ENCODE measurements at places on chromosomes 2 and 18.

DNA sequence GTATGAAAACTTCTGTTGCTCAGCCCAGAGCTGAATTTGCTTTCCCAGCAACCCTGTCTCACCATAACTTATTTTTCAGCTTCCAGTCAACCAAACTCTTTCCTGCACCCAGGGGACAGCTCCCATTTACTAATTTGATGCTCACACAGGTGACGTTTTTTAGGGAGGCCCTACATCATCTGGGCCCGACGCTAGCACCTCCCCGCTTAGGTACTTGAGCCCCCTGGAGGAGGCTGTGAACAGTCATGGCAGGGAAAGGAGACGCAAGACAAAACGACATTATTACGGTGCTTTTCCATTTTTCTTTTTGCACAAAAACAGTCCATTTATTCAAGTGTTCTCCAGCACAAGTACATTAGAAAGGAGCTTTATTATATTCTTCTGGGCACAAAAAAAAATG lies 59.2 kb upstream of the POMC start:
- DNase-seq: no peak

DNA sequence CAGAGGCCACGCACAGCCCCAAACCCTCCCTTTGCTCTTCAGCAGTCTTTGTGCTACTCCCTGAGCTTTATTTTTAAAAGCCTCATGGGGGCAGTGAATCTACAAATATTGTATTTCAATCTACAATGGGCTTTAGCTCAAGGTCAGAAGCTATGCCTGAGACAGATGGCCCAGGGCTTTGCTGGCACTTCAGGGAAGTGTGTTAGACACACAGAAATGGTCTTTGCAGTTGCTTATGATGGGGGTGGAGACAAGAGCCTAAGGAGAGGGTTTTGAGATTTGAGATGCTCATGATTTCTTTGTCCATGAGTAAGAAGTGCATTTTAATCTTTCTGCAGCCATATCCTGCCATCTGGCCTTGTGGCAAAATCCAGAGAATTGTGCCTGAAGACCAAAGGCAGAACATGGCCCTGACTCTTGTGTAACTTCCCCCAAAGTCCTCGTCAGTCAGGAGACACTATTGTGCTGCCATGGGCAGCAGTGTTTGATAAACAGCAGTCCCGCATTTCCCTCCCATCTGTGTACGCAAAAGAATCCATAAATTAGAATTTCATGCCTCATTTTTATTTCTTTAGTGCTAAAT lies 92.6 kb downstream of the VAPA start:
- no peak for DNase-seq

DNA sequence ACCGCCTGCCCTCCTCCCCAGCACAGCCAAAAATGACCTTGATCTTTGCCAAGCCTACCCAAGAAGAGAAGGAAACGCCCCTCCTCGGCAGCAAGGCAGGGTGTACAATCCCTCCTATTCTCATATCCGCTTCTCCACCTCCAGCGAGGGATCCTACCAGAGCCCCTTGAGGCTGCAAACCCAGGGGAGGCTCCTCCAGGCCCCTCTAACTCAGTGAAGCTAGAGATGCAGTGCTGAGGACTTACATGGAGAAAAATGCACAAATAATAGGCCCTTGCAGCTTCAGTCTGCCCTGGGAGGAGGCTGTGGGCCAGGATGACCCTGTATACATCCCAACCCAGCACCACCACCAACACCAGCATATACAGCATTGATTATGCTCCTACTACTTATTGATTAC lies 46.9 kb upstream of the POMC start:
- no peak for DNase-seq

DNA sequence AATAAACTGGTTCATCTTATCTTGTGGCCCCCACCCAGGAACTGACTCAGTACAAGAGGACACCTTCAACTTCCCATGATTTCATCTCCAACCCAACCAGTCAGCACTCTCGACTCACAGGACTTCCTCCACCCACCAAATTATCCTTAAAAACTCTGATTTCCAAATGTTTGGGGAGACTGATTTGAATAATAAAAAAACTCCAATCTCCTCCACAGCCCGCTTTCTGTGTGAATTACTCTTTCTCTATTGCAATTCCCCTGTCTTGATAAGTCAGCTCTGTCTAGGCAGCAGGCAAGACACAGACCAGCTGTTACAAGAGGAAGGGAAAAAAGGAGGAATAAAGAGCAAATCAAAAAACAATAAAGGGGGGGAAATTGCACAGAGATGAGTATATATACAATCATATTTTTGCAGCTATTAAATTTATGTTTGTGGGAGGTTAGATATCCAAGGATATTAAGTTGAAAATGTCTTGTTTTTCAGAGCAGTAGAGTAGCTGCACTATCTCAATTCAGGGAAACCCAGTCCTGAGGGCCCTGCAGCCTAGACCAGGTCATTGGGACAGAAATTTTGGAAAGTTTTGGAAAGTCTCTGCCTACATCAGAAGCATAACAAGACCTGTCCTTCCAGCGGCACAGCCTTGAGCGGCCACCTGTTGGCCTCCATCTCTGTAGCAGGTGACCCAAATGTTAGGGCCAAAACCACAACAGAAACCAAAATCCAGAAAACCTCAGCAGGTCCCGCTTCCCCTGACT lies 32.8 kb upstream of the SIGLEC15 start:
- no peak for DNase-seq

- DNase-seq: no peak
Measured at GRCh38 chr2:449246-450067, 161.6 kb upstream of the ALKAL2 start.

DNA sequence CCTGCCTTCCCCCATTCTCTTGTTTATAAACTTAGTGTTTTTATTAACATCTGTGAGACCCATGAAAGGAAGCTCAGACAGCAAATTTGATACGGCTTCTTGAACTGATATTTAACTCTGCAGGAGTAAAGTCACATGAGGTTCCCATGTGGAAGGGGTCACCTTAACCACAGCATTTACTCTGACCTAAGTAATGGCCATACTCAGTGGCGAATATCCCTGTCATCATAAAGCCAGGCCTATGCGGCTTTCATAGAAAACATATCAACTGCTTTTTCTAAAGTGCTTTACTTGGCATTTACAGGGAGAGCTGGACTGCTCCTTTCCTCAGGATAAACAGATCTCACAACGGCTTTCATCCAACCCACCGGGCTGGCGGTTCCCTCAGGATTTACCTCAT lies 9.0 kb downstream of the REG1A start:
- DNase-seq: no peak

DNA sequence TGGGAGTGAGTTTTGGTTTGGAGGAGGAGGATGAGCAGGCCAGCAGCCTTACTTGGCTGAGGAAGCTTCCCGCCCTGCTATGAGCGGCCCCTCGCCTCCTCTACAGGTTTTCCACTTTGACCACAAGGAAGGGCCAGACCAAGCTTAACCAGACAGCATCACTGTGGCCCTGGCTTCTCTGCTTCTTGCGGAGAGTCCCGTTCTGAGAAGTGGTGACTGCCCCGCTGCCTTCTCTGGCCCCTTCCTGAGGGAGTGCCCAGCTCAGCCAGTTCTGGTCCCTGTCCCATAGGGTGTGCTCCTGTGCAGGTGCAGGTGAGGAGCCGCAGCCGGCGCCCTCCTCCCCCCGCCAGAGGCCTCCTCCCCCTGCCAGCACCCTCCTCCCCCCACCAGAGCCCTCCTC lies 101.0 kb downstream of the FAM210A start:
- DNase-seq: no peak

GRCh38 chr2:22454826-22455485 lies 930.0 kb upstream of the KLHL29 start:
- no peak for DNase-seq

DNA sequence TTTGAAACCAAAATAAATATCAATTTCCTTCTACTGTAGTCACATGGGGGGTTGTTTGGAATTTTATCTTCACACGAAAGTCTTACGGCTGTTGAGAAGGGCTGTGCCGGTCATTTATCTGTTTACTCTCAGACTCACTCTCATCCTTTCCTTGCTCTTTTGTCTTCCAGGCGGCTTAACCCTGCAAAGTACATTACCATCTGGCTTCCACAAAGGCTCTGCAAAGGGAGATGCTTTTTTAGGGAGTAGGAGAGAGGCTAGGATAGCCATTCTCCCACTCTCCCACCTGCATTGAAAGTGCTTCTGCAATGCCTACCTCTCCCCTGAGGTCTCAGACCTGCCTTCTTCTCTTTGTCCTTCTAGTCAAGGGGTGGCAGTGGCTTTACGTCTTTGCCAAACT lies 247.6 kb downstream of the MEIS1 start:
- DNase-seq: no peak

DNA sequence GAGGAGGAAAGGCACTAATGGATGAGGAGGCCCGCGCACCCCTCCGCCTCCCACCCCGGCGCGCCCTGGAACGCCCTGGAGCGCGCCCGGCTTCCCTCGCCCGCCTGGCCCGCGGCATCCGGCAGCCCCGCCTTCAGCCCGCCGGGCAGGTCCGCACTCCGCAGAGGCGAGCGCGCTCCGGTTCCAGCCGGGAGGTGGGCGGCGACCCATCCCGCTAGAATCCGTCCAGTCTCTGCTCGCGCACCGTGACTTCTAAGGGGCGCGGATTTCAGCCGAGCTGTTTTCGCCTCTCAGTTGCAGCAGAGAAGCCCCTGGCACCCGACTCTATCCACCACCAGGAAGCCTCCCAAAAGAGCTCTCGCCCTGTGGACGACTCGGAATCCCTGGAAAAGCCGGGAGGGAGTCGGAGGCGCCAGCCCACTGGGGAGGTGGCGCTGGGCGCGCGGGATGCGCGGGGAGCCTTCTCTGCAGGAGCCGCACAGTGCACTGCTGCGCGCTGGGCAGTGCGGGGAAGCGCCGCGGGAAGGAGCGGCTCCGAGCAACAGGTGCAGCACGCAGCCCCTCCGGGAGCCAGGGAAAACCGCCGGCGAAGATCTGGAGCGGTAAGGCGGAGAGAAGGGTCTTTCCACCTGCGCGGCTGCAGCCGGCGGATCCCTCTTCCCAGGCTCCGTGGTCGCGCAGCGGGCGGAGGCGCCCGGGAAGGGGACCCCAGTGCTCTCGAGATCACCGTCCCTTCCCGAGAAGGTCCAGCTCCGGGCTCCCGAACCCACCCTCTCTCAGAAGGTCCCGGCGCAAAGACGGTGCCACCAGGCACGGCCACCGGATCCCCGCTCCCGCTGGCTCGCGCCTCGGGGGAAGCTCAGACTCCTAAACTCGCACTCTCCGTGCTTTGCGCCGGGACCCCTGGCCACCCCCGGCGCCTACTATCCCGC lies at the start of gene GALR1:
TSS of gene GALR1 (plus strand) at position 280 of the 932 bp plus-strand sequence. CDS start 701 bp downstream, outside the sequence.
- DNase-seq: no peak

DNA sequence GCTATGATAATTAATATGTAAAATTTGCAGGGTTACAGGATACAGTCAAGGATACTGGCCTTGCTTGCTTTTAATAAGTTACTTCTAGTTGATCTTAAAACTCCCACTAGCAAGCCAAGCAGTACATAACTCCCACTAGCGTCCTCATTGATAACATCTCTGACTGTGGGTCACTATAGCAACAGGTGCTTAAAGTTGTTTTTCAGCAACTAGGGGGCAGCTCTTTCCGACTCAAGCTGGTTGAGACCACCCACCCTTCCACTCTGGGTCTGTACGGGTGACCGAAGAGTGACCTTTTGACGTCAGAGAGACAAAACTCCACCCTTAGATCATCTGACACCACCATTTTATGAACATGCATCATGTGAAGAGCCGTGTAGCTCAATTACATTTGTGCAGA lies 208.6 kb downstream of the MYO1B start:
- DNase-seq: no peak

DNA sequence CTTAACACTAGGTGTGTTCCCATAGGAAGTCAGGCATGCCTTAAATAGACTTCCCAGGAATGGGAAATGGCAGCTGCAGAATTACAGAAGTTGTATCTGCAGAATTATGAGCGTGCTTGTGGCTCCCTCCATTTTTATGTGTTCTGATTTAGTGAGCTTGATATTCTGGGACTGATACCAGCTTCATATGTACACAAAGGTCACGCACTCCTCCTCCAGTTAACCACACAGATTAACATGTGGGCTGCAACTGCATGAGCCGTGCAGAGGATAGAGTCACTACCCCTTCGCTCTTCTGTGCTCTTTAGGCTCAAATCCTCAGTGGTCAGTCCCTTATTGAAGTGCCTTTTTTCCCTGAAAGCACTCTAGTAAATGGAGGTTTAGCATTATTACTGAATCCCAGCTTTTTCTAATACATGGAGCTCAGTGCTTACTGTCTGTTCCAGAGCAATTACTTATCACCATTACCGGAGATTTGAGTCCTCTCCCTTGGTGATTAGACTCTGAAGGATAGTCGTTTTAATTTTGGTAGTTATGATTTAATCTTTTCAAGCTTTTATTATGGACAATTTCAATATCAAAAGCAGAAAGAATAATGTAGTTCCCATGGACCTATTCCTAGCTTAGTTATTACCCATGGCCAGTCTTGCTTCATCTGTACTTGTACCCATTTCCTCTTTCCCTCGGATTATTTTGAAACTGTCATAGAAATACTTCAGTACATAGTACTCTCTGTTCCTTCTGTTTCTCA lies 238.3 kb downstream of the PRKCE start:
- no peak for DNase-seq

- no peak for DNase-seq
Measured at GRCh38 chr2:113711851-113712250, 44.6 kb downstream of the SLC35F5 start.

DNA sequence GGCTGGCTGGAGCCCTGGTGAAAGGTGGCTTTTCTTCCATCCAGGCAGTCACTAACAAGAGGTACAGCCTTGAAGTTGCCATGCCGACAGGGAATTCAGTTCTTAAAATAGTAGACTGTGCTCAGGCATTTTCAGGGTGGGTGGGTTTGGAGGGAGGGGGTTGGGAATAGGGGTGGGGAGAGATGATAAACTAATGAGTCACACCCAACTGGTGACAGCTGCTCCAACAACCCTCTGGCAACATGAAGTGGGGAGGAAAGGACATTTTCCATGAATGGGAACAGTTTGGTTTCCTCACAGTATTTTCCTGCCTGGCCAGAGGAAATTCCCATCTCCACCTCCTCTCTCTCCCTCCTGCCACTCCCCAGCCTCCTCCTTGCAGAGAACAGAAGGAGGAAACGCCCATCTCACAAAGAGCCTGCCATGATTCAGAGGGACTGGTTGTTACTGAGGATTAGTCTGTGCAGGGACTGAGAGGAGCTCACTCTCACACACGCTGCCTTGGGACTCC lies 113.0 kb upstream of the SLC1A4 start:
- DNase-seq: no peak

GRCh38 chr18:42931491-42931890 lies 184.0 kb downstream of the RIT2 start:
- no peak for DNase-seq

DNA sequence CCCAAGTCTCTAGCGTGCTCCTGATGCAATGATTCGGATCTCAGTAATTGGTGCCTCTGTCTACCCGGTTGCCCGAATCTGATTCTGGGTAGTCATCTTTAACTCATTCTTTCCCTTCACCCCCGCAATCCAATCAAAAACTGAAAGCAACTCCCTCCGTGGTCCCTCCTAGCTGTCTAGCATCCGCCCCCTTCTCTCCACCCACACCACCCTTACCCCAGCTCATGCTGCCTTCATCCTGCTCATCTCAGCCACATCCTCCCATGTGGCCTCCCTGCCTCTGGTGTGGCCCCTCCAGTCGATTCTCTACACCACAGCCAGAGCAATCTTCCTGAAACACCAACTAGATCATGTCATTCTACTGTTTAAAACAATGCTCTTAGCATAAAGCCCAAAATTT lies 62.3 kb downstream of the TTC32 start:
- no peak for DNase-seq

GRCh38 chr2:105797298-105797819 lies 52.6 kb downstream of the NCK2 start:
- DNase-seq: no peak

- DNase-seq: no peak
Measured at GRCh38 chr18:4445902-4446301, 9.2 kb downstream of the DLGAP1 start.

GRCh38 chr18:75351409-75351808 lies 76.1 kb downstream of the SMIM21 start:
- no peak for DNase-seq

All from T-helper 9 cell (primary cell).